SJSA1 (cell line): ENCODE measurements at places on chromosomes 12 and 14.

- no peak overlapping the region for H3K27ac ChIP-seq
- no peaks in the 10 kb centered on the region for H3K27me3 ChIP-seq
- H3K4me1 ChIP-seq: no peaks in the 10 kb centered on the region
- DNase-seq: peak; percentile 76
Measured at GRCh38 chr12:57821474-57822214, 3.1 kb upstream of the AVIL start.

DNA sequence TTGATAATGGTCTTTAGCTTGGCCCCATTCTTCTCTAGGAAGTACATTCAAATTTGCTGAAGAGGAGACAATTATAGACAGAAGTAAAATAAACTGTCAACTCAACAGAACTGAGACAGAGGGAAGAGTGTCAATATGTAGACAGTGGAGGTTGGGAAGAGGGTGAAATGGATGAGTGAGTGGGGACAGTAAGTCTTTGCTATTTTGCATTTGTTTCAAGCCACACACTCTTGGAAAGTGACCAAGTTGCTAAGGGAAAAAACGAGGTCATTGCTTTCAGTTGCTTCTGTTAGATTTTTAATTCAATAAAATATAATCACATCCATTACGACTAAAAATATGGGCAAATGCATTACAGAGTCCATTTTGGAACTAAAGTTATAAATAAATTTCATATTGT, 47.8 kb downstream of the BTBD7 start:
- H3K4me1 ChIP-seq: no peaks in the 10 kb centered on the region; the same call in 1 of the 2 replicates
- no peak overlapping the region for H3K4me3 ChIP-seq
- peaks cover 6% of the 10 kb centered on the region; the same call in 1 of the 2 replicates for H3K36me3 ChIP-seq
- H3K27me3 ChIP-seq: no peaks in the 10 kb centered on the region
- DNase-seq: no peak

DNA sequence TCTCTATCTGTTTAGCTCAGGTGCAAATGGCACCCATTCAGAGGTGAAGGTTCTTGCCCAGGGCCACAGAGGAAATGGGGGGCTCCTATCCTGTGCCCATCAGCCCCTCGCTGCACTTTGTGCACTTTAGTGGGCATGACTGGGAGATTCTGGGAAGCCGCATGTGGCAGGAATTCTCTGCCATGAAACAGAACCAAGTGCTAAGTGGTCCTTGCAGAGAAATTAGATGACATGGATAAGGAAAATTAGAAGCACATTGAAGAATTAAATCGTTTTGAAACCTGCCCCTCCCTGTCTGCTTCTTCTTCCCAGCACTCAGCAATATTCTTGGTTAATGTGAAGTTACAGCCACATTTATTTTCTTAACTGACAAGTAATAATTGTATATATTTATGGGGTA, 185.2 kb upstream of the RTL1 start:
- no peaks in the 10 kb centered on the region for H3K36me3 ChIP-seq
- no peaks in the 10 kb centered on the region for H3K27me3 ChIP-seq
- H3K27ac ChIP-seq: no peak overlapping the region
- DNase-seq: no peak
- no peaks in the 10 kb centered on the region for H3K4me1 ChIP-seq

DNA sequence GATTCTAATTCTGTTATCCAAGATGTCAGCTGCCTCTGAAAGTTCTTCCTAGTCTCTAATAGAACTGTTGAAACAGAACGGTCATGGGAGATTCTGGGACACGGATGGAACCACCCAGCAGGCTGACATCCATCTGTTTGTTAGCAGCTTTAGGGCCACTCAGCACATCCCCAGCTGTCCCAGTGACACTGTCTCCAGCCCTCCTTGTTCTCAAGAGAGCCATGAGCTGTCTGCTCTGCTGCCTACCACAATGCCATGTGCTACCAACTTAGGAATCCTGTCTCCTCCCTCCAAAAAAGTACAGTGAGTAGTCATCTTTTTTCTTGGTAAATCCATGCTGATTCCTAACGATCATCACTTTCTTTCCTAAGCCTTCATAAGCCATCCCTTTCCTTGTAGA, 130.5 kb downstream of the ZFP36L1 start:
- peaks cover 27% of the 10 kb centered on the region for H3K4me1 ChIP-seq
- H3K27me3 ChIP-seq: no peaks in the 10 kb centered on the region
- H3K4me3 ChIP-seq: no peak overlapping the region
- no peaks in the 10 kb centered on the region for H3K36me3 ChIP-seq
- no peak for DNase-seq

- no peak overlapping the region for H3K27ac ChIP-seq
- H3K4me3 ChIP-seq: no peak overlapping the region
- DNase-seq: no peak
- H3K4me1 ChIP-seq: peaks cover 15% of the 10 kb centered on the region
- H3K36me3 ChIP-seq: no peaks in the 10 kb centered on the region
- no peaks in the 10 kb centered on the region for H3K27me3 ChIP-seq
Measured at GRCh38 chr14:92759300-92759678, 10.9 kb upstream of the LGMN start.
